ENCODE measurements at places on chromosomes 5 and 9. TPM values are rescaled to one million over a fixed set of nuclear protein-coding genes. Genes with fewer than 3 reads are reported as not detected.

The C9orf50 gene
- not detected for total RNA-seq

The CBY3 gene
- not detected for total RNA-seq

The FRRS1L gene
- 0.09 TPM for total RNA-seq

The PAEP gene
- not detected for total RNA-seq

The SPATA31D4 gene
- total RNA-seq = not detected
